ENCODE measurements at places on chromosomes 1 and 21.
A peak's percentile ranks its signal among the peaks of the same experiment; 100 is the strongest.

DNA sequence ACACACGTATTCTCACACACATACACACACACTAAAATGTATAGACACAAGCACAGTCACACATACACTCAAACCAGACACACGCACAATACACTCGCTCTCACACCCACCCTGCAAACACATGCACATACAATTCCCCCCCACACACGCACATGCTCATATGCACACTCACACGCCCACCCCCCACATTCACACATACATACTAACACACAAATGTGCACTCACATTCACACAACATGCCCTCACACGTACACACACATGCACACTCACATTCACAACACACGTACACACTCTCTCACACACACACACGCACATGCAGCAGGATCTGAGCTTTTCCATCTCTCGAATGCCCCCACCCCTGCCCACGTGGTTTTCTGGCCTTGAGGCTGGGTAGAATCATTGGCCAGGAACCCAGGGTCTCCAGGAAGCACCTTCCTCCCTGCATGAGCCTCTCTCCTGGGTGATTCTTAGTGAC lies 589.7 kb downstream of the PTPRU start:
- no peak for DNase-seq

DNA sequence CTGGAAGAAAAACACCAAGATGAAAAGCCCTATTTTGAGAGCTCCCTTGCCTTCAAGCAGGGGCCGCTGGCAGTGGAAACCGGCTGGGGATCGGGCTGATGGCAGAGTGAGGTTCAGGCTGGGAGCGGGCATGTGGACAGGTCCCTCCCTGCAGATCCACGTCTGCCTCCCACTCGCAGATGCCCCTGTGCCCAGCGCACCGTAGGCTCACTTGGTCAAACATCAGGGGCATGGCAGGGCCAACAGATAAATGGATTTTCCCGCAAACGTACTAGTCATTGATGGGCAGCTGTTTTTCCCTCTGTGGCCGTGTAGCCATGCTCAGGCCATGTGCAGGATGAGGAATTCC lies 6.6 kb upstream of the C1orf174 start:
- no peak for DNase-seq

- DNase-seq = no peak
Observed at GRCh38 chr1:228212415-228212965, 4.6 kb downstream of the OBSCN start.

DNA sequence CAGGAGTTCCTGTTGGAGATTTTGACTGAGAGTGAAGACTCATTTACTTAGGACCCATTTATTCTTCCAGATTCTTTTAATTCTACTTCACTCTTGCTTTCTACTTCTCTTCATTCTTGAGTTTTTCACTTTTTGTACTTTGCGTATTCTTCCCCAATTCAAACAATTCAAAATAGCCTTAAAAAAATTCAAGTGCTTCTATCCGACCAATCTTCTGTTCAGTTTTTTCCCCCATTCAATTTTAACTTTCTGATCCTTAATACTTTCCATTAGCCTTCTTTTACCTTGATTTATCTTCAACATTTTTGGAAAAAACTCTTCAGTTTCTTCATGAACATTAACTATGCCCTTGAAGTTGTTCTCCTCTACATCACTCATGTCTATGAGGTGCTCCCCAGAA lies 21.1 kb downstream of the ZFYVE9 start:
- no peak for DNase-seq

DNA sequence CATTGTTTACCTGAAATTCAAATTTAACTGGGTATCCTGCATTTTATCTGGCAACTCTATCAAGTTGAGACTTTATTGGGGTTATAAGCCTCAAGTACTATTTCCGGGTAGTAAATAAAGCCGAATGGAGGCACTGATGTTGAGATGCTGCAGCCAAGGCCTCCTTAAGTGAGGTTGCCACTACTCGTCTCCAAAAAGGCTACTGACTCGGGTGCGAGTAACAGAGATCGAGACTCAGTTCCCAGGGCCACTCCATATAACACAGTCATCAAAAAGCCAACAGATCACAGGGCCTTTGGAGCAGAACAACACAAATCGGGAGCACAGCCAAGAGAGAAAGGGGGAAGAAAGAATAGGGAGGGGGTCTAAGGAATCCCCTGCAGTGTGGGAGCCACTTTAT lies 524 bp downstream of the COPA start:
- peak; percentile 57 for DNase-seq

DNA sequence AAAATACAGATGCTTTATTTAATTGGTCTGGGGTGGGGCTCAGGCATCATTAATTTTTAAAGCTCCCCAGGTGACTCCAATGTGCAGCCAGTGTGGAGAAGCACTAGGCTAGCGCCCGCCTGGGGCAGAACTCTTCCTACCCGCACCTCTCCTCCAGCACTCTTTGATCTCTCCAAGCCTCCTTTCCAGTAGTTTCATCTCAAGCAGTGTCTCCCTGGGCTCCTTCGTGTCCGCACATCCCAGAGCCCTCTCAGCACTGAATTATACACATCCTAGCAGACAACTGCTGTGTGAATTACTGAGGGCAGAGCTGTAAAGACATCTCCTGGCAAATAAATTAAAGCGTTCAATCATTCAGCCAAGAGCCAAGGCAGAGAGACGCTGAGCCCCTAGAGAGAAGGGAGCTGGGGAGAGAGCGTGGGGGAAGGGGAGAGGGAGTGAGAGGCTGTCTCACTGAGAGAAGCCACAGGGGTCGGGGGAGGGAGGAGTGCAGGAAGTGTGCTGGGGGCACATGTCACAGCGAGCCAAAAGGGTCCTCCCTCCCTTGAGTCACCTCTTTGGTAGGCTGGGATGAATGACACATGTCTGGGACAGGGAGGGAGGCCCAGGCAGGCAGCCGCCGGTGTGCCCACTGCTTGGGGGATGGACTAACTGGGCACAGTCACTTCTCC lies 21.0 kb upstream of the PARP1 start:
- DNase-seq = no peak

- DNase-seq = no peak
Observed at GRCh38 chr1:172658871-172659453, at the start of gene FASLG. Gene FASLG (plus strand): TSS chr1:172659103. CDS start chr1:172659202, 99 bp downstream.

DNA sequence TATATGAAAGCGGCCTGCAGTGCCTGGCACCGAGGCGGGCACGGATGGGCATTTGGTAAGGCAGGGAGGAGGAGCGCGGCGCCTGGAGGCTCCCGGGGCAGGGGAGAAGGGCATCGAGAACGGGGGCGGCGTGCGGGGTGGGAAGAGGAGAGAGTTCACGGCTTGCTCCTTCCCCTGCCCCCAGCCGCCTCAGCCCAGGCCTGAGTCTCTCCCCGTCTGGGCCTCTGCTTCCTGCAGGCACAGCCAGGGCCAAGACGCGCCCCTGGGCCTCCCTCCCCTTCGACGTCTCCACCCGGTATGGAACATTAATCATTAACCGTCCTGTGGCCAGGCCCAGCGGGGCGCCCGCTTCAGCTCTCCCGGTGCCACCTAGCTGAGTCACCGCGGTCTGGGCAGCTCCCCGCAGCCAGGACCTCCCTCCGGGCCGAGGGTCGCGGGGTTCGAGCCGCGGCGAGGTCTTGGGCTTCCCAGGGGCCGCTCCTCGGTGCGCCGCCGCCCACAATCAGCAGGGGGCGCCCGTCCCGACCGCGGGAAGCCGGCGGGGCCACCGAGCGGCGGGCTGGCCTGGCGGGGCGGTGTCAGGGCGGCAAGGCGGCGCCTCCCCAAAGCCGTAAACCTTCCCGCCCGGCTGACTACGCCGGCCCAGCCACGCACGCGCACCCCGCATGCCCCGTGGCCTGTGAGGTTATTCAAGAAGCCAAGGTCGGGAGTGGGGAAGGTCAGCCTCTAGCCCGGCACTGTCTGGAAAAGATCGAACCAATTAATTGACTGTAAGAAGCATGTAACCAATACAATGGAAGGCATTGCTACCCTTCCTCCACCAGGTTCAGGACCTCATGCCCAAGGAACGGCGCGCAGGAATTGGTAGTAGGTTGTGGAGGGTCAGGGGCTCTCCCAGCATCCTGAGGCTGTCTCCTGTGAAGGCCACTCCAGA lies 23.4 kb upstream of the RD3 start:
- peak; percentile 66 for DNase-seq

- no peak for DNase-seq
Observed at GRCh38 chr1:179095924-179096323, 14.1 kb downstream of the TOR3A start.

DNA sequence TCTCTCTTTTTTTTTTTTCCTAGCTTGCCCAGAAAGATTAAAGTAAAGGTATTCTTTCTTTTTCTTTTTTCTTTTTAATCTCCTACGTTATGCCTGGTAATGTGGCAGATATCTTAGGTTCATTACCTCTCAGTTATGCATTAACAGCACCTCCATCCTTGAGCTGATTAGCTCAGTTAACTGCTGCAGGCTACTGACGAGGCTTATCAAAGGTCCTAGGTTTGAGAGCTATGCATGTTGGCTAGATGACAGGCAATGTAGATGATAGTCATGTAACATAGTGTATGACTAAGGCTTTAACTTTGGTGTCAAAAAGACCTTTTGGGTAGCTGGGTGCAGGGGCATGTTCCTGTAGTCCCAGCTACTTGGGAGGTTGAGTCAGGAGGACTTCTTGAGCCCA lies 53.7 kb upstream of the CACYBP start:
- no peak for DNase-seq

DNA sequence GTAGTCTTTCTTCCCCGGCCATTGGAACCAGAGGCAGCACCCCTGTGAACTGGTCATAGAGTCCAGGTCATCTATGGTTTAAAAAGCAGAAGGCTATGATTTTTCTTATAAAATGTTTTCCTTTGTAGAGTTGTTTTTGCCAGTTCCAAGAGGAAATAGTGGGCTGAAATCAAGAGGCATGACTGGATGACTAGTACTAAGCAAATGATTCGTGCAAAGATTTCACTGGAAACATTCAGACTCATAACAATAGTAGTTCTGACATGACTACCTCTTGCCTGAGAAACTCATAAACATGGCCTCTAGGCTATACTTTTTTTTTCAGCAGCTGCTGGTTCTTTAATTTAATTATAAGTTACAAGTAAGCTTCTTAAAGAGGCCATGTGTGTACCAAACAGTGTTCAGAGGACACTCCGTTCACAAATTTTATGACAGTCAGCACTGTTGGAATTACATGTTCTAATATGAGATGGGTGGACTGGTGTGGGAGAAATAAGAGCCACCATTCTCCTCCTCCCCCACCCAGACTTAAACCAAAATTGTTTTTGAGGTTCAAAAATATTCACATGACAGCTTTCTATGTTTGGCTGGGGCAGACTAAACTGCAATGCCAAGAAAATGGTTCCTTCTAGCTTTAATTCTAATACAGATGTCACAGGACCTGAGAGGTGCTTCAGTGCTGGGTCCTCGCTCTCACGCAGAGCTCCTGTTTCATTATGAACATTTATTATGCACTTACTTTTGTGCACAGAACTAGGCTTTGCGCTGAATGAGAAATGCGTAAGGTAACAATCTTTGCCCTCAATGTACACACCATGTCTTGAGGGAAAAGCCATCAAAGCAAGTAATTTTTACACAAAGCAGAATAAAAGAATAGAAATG lies 147.5 kb downstream of the ZC3H11B start:
- no peak for DNase-seq

DNA sequence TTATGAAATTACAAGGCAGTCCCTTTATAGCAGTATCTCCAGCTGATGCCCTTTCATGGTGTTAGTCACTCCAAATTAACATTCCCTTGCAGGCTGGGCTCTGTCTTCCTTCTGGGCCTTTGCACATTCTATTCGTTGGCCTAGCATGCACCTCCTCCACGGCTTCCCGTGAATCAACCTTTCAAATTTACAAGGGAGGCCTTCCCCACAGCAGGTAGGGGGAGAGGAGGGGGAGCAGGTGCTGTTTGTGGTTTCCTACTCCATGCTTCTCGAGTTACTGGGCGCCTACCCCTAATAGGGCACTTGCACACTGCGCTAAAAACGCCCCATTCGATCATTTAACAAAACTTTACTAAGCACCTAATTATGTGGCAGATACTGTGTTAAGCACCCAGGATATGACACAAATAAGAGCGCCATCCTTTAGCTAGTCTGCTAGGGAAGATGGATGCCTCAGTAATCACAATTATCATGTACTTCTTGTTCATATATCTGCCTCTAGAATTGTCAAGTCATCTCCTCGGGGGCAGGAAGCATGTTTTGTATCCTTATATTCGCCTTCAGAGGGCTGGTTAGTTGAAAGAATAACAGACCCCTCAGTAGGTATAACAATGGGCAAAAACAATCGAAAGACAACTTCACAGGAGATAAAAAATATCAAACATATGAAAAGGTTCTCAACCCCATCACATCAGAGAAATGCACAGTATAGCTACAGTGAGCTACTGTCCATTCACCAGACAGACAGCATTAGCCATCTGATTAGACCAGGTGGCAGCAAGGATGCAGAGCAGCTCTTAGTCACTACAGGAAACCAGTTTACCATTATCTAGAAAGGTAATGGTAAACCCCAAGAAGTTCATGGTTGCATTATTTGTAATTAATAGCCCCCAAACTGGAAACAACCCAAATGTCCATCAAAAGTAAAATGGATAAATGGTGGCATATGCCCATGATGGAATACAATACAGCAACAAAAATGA lies 1.7 kb upstream of the ADAR start:
- DNase-seq = no peak

DNA sequence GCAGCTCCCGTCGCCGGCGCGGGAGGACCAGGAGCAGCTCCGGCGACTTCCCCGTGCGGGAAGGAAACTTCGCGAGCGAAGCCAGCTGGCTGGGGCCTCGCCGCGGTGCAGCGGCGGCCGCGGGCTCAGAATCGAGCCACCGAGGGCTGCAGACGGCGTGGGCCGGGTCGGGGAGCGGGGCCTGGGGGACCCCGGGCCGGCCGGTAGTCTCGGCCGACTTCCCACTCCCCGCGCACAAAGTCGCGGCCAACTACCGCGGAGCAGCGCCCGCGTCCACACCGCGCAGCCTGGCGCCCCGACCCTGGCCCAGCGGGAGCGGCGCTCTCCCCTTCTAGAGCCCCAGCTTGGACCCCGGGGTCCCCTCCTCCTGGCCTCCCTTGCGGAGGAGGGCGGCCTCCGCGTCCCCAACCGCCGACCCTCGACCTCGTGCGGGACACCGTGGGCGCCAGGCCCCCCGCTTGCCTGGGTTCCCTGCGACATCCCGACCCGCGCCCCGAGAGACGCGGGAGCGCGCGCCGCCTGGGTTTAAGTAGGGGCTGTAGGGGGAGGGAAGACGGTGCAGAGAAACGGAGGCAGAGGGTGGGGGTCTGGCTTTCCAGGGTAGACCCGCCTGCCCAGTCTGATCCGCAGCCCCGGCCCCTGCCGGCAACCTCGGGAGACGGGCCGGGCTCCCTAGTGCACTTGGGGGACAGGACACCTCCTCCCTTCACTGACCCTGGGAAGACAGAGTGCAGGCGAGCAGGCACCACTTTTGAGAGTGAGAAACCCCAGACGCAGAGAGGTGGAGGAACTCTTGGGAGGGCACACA lies 4.7 kb downstream of the PRDM16 start:
- DNase-seq = no peak

DNA sequence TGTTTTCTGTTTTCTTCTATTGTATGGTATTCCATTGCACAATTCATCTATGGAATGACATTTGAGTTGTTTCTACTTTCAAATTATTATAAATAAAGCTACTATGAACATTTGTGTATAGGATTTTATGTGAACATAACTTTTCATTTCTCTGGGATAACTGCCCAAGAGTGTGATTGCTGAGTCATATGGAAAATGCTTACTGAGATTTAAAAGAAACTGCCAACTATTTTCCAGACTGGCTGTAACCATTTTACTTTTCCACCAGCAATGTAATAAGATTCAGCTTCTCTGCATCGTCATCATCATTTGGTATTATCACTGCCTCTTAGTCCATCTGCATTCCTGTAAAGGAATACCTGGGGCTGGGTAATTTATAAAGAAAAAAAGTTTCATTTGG lies 779.6 kb upstream of the PRMT6 start:
- DNase-seq = no peak

- DNase-seq = no peak
Observed at GRCh38 chr1:20610970-20611369, 22.1 kb downstream of the CDA start.

- no peak for DNase-seq
Observed at GRCh38 chr1:213499444-213499843, 448.4 kb downstream of the RPS6KC1 start.
